ENCODE measurements at places on chromosomes 7 and 10.

- H3K27ac ChIP-seq, result no peak overlapping the region
- H3K4me3 ChIP-seq, result no peak overlapping the region
- no peak for DNase-seq
- H3K27me3 ChIP-seq, result peaks cover 11% of the 10 kb centered on the region
- H3K4me1 ChIP-seq, result no peaks in the 10 kb centered on the region
Measured at GRCh38 chr7:150446288-150446938, 4.0 kb upstream of the GIMAP8 start.

DNA sequence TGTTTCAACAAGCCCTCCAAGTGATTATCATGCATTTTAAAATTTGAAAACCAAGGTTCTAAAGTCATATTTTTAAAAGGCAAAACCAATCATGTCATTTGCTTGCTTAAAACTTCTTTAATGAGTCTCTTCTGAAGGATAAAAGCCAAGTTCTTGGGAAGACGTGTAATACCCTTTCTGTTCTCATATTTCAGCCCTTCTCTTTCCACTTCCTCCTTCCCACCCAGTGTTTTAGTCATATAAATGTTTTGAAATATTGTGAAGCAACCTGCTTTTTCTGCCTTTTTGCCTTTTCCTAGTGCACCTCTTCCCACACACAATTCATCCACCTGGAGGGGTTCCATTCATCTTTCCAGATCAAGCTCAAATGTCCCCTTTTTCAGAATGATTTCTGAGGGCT lies 211.1 kb upstream of the LRRTM3 start:
- H3K36me3 ChIP-seq, result no peaks in the 10 kb centered on the region
- DNase-seq, result no peak
- no peak overlapping the region for H3K4me3 ChIP-seq
- no peaks in the 10 kb centered on the region for H3K4me1 ChIP-seq
- no peak overlapping the region for H3K27ac ChIP-seq

GRCh38 chr7:95263785-95264362 lies 60.5 kb downstream of the PON1 start:
- no peak overlapping the region for H3K4me3 ChIP-seq
- H3K27ac ChIP-seq, result no peak overlapping the region
- no peak for DNase-seq
- no peaks in the 10 kb centered on the region for H3K27me3 ChIP-seq
- no peaks in the 10 kb centered on the region for H3K4me1 ChIP-seq

DNA sequence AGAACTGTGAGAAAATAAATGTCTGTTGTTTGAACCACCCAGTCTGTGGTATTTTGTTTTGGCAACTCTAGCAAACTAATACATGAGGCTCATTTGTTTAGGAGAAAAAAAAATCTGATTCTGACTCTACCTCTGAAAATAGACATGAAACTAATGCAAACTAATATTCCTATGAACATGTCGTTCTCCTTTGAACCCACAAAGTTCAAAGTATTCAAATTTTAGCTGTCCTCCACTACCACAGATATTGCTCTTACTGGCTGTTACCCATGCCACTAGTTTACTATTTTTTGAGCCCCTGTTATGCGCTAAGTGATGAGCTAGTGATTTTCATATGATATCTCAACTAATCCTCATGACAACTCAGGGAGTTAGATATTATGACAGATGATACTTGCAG lies 58.8 kb upstream of the ZNF804B start:
- no peaks in the 10 kb centered on the region for H3K4me1 ChIP-seq
- H3K27ac ChIP-seq, result no peak overlapping the region
- no peaks in the 10 kb centered on the region for H3K36me3 ChIP-seq
- H3K27me3 ChIP-seq, result no peaks in the 10 kb centered on the region
- no peak for DNase-seq

- H3K27me3 ChIP-seq, result no peaks in the 10 kb centered on the region
- H3K27ac ChIP-seq, result no peak overlapping the region
- H3K4me1 ChIP-seq, result no peaks in the 10 kb centered on the region
- no peaks in the 10 kb centered on the region for H3K36me3 ChIP-seq
- no peak overlapping the region for H3K4me3 ChIP-seq
Measured at GRCh38 chr7:231030-231857, 38.9 kb downstream of the FAM20C start.
